ENCODE measurements at places on chromosomes 13 and 19. TPM values are rescaled to one million over a fixed set of nuclear protein-coding genes. Genes with fewer than 3 reads are reported as not detected.

Gene ITGBL1
- not detected for total RNA-seq

Gene CEACAM6
- not detected for total RNA-seq

Gene ZNF814
- 95.1 TPM for total RNA-seq

Gene TMEM221
- total RNA-seq = not detected

All from B cell (primary cell).